Brain (organoid and tissue), 16 donors: ENCODE measurements at places on chromosomes 5 and 9. TPM values are rescaled to one million over a fixed set of nuclear protein-coding genes. Genes with fewer than 3 reads are reported as not detected.
A peak's percentile ranks its signal among the peaks of the same experiment; 100 is the strongest.

Gene PCSK1
- polyA plus RNA-seq: 56.3 TPM

Gene FBP1
- polyA plus RNA-seq: 34.7 TPM

Gene CLIC3
- 1.9 TPM for polyA plus RNA-seq

Gene ROPN1L
- 2.0 TPM for polyA plus RNA-seq

Gene BICD2
- polyA plus RNA-seq: 61.0 TPM

Gene TMEM167A
- polyA plus RNA-seq: 19.3 TPM

Gene SLC34A3
- not detected for polyA plus RNA-seq

- no peak for DNase-seq
These were observed 117.5 kb downstream of the BOD1 start for GRCh38 chr5:173498739-173499470.

GRCh38 chr5:132898094-132898493 is 24.6 kb downstream of the LEAP2 start:
- no peak for DNase-seq

DNA sequence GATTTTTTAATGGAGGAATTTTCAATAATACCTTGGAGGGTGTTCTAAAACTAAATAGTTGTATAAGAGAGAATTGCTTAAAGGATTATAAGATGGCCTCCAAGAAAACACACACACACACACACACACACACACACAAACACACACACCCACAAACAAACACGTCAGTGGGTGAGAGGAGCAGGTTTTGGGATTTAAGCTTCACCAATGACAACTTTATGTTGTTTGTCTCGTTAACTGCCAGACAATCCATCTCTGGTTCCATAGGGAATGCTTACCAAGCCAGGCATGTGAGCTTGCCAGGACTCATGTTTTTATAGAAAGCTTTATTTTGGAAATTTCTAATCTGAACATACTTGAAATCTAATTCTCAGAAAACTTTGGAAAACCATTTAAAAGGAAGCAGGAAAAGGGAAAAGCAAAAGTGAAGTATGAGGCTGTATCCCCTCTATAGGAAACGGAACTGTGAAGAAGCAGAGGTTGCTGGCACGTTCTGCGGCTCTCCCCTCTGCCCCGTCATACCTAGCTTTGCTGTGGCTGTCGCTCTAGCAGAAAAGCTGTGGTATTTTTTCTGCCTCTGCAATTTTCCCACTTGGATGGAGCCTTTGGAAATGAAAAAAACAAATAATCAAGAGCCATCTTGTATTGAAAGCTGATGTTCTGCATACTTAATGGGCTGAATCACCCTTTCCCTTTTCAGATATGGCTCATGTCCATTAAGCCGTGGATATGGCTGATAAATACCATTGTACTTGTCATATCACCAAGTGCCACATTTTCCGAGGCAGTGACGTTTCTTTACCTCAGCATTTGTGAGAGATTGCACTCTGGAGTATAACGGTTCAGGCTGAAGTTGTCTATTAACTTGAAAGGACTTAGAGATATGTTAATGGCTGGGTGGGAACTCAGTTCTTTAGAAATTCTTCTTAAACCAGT is 112.7 kb downstream of the NTRK2 start:
- no peak for DNase-seq

- no peak for DNase-seq
These were observed 5.1 kb downstream of the SEMA5A start for GRCh38 chr5:9540791-9541190.

DNA sequence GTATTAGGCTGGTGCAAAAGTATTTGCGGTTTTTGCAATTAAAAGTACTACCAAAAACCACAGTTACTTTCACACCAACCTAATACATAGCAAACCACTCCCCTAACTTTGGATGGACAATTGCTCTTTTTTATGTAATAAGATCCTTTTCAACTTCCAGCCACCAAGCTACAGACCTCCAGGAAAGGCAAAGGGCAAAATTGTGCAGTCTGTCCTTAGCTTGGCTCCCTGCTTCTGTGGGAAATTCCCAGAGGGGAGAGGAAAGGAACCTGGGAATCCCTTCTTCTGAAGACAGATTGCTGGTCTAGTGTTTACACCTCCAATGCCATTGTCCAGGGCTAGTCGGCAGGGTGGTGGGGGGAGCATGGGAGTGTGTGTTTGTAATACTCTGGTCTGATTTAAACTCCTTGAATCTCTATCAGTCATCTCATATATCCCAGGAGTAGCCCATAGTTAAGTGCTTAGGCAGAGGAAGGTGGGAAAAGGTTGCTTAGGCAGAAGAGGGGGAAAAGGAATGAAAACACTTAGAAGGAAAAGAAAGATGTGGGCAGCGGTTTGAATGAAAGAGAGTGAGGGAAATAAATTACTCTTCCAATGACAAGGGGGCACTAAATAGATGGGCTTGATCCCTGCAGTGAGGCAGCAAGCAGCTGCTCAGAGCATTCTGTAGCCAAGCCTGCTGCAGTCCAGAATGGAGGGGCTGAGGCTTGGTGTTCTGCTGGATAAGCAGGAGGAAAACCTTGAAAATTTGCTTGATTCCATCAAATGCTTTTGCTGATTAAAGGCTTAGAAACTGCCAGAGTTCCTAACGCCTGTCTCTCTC is 86.9 kb upstream of the MAP1B start:
- no peak for DNase-seq

DNA sequence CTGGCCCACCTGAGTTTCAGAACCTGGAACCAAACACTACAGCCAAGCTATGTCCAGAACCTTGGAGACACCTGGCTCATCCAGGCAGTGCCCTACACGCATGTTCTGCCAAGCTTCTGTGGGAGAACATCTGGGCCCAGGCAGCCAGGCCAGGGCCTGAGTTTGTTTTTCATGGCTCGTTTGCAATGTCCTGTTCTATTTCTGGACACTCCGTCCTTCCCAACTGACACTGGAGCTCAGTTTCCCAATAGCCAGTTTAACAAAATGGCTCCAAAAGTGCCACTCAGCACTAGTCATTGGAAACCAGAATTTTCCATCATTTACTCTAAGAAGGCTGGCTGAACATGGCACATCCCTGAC is 38.6 kb downstream of the SH3RF2 start:
- no peak for DNase-seq

GRCh38 chr9:85484235-85484634 is 257.5 kb downstream of the AGTPBP1 start:
- no peak for DNase-seq

DNA sequence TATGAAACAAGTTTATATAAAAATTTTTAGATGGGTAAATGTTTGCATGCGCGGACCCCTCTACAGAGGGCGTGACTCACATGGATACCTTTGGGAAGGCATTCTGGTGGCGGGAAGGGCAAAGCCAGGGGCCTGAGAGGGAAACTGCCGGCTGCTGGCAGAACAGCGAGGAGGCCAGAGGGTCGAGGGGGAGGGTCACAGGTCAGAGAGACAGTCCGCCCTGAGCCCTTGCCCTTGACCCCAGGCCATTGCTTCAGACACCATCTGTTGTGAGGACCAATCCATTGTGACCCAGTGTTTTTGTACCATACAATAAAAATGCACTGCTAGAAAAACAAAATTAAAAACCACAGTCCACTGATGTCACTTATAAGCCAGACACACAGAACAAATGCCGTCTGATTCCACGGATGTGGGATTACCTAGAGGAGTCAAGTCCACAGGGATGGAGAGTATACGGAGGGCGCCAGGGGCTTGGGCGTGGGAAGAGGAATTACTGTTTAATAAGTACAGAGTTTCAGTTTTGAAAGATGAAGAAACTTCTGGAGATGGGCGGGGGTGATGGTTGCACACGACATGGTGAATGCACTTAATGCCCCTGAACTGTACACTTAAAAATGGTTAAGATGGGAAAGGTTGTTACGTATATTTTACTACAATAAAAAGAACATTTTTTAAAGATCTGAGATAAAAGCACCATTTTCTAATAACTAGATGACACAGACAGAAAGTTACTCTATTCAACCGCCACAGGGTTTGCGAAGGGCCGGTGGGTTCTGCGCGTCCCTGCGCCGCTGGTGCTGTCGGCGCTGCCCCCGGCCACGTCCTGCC is 12.0 kb downstream of the BTNL9 start:
- no peak for DNase-seq

DNA sequence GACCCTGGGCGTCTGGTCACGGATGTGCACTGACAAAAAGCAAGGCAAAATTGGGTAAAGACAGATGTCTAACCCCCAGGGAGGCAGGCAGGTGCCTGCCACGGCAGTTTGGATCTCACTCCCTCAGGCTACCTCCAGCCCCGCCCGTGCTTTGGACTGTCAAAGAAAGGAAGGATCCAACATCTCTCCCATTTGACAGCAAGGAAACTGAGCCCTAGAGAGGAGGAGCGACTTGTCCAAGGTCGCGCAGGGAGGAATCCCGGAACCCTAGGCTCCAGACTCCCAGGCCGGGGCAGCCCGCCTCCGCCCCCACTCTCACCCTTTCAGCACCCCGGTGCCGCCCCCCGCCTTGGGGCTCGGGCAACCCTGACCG is 376 bp downstream of the GOLGA1 start:
- no peak for DNase-seq

- no peak for DNase-seq
These were observed 10.6 kb upstream of the VLDLR start for GRCh38 chr9:2610985-2611384.

DNA sequence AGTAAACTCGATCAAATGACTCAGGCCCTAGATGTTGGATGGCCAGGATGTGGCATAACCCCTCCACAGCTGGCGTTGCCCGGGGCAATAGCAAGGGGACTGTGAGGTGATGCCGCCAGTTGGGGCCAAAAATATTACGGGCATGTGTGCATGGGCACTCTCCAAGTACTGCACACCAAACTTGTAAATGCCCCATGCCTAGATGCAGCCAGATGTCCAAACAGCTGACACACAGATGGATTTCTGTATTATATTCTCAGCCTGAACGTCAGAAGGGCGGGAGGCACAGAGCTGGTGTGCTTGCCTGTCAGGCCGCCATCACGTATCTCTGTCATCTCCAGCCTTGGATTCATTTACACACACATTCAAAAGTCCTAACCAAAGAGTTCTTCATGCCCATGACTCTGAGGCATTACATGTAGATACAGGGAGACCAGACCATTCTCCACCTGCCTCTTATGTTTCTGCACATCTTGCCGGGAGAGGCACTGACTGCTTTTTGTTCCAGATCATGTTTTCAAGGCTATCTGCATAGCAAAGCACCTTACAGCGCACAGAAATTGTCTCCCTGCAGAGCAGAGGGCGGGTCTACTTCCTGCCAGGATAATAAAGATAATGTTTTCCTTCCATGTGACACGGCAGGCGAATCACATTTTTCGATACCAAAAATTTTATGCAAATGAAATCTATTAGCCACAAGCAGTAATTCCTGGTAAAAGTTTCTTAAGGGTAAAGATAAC is 200.9 kb upstream of the ADAMTS16 start:
- no peak for DNase-seq

- DNase-seq: no peak
These were observed 19.4 kb upstream of the DAB2IP start for GRCh38 chr9:121631978-121632418.

- no peak for DNase-seq
These were observed 225.7 kb downstream of the MAST4 start for GRCh38 chr5:66821688-66822429.

DNA sequence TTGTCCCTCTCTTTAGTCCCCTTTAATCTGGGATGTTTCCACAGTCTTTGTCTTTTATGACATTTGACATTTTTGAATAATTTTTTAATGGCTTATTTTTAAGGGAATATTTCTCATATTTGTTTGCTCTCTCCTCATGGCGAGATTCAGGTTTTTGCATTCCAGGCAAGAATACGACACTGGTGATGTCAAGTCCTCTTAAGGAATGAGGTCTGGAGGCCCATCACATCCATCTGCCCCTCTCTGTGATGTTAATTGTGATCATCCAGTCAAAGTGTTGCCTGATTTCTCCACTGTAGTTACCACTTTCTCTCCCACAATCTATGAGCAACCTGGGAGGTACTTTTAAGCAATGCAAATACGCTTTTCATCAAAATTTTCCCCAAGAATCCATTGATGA is 193.2 kb downstream of the MAST4 start:
- no peak for DNase-seq

DNA sequence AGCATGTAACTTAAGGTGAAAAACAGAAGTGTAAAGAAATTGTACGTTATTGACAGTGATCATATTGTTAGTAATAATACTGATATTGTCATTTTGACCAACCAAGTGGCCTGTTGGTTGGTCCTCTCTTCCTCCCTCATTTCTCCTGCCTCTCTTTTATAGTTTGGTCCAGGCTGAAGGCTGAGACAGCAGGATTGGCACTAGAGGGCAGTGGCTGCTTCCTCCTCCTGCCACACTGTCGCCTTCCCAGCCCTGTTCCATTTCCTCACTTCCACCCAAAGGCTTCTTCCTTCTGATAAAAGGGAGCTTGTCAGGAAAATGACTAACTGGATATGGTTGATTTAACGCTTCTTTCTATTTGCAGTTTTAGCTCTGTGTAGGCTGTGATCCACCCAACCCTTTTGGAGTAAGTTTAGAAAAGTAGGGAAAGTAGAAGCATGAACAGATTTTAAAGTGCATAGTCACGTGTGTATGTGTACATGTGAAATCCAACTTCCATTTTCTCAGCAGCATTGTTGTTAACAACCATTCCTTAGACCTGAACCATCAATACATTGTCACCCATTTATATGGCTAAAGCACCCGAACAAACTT is 35.6 kb downstream of the PTCD2 start:
- DNase-seq: peak; percentile 73

GRCh38 chr9:108972626-108973209 is 38.5 kb downstream of the ABITRAM start:
- DNase-seq: no peak

DNA sequence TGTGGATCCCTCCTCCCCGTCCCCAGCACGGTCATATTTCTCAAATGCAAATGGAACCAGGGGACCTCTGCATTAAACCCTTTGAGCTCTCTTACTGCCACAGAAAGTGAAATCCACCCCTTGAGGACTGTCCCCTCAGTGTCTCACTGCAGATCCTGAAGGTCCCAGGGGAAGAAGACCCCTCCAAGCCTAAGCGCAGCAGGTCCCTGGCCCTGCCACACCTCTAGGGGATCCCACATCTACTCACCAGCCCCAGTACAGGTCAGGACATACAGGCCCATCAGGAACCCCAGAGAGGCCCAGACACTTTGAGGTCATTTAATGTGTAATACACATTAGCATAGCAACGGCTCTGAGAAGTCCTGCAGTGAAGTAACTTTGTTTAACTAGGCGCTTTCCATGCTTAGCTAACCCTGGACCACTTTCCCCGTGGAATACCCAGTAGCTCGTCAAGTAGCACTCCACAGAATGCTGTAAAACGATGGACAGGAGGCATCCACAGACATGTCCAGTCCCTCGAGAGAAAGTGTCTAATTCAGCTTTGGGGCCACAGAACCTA is 54.7 kb upstream of the ALDH1B1 start:
- no peak for DNase-seq

DNA sequence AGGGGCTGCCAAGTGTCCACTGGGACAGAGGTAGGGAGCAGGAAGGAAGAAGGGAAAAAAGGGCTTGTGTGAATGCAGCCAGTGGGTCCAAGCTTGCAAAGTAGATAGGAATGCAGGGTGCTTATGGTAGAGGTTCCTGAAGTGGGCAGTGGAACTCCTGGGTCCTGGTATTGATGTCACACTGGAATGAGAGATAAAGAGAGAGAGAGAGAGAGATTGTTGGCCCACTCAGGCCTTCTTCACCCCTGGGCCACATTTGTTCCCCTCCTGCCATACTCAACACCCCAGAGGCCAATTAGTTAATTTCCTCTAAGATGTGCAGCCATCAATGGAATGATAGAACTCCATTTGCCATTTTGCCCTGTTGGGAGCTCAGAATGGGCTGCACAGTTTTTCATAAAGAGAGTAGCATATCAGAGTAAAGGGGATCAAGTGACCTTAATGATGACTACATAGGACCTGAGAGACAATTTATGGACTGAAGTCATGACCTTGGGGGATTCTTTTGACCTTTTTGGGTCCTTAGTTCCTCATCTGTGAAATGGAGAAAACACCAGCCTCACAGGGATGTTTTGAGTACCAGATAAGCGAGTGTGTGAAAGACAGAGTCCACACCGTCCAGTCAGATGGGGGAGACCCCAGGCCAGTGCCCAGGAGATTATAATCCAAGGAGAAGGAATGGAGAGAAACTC is 52.9 kb downstream of the PPARGC1B start:
- DNase-seq: no peak
